ENCODE measurements at places on chromosomes 3 and 15. TPM values are rescaled to one million over a fixed set of nuclear protein-coding genes. Genes with fewer than 3 reads are reported as not detected.

DNA sequence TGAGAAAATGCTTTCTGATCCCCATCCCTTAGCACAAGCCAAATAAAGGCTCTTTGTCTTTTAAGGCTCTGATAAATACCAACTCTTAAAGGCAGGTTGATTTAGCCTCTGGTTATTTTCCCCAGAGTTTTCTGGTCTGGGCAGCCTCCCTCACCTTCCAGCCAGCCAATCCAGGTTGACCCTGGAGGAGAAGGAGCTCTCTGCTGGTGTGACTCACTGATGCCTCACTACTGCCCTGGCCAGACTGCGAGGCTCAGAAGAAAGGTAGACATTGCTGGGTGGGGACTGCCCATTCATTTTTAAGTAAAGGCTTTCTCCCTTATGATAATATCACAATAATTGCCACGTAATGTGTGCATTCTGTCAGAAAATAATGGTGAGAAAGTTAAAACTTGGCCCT lies 37.1 kb downstream of the SLCO3A1 start:
- peak; percentile 54 for DNase-seq

DNA sequence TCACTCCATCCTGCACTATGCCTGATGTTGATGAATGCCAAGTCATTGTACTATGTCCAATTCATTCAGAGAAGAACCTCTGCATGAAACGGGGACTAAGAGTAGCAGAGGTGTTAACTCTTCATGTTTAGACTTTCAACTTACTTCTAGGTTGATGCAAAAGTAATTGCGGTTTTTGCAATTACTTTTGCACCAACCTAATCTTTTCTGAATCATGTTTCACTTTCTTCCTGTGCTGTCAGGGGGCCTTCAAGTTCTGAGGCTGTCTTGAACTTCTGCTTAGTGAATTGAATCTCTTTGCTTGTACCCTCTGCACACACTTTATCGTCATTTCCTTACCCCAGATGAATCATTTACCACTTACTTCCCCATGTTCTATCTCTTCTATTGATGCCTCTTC lies 636.2 kb downstream of the NAALADL2 start:
- DNase-seq: no peak

GRCh38 chr3:150786791-150787190 lies 23.8 kb upstream of the SIAH2 start:
- no peak for DNase-seq

GRCh38 chr3:5226783-5227182 lies 39.3 kb downstream of the EDEM1 start:
- peak; percentile 47 for DNase-seq

GRCh38 chr3:156174229-156174847 lies 54.0 kb downstream of the KCNAB1 start:
- peak; percentile 66 for DNase-seq

Gene HRH1
- 7.6 TPM for polyA plus RNA-seq

GRCh38 chr3:58361866-58362265 lies 29.2 kb downstream of the PXK start:
- DNase-seq: no peak

DNA sequence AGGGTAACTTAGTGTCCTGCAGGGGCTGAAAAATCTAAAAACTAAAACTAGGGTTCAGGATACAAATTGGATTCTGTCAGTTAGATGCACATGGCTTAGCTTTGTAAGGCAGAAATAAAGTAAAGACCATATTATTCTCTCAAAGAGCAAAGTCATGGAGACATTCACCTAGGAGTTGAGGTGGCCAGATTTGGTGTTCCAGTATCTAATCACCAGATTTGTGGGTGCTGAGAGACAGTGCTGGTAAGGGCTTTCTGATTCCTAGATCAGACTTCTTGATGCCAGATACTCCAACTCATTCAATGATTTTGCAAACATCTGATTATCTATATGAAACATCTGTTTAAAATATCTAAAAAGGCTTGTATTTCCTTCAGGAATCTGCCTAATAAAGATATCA lies 28.3 kb upstream of the TBC1D5 start:
- DNase-seq: no peak

Gene EFCC1
- not detected for polyA plus RNA-seq

DNA sequence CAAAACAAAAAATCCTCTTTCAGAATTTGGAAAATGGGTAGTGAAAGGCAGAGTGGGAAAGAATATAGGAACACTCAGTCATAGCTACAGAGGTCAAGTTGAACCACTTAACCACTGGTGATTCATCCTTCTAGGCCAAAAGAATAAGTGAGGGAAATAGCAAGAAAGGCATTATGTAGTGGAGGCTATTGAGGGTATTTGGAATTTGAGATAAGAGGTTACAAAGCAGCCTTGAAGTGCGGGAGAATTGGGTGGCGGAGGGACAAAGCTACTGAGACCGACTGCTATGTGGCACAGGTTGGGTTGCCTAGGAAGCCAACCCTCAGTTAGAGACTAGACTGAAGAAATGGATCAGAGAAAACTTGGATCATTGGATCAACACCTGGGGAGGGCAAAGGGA lies 109.5 kb downstream of the SYNPR start:
- DNase-seq: no peak

Gene NR2F2
- polyA plus RNA-seq: 161 TPM

DNA sequence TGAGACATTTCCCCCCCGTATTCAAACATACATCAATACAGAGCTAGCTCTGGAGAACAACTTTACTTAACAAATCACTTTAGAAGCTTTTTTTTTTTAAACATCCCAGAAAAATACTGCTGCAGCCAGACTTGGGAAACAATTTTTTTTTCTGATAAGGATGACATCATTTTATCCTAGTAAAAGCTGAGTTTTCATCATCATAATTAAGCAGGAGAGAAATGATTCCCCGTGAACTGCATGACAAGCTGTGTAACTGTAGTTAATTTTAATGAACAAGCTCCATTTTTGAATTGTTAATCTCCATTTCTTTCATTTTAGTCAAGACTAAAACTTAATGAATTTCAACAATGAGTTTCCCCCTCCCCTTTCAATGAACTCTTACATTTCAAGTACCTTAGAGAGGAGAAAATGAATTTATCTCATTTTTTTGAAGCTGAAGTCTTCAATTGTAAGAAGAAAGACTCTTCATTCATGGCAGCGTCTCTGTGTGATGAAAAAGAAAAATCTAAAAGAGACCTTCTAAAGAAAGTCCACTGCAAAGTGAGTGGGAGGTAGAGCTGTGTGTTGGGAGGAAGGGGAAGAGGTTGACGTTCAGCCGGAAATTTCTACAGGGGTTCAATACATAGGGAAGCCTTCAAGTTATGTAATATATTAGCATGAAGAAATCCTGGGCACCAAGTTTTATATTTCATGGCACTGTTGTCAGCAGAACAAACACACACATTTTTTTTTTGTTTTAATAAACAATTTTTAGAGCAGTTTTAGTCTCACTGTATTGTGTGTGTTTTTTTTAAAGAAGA lies 31.7 kb downstream of the HES1 start:
- no peak for DNase-seq

Gene TRPM1
- not detected for polyA plus RNA-seq

GRCh38 chr15:46213551-46213950 lies 578.7 kb downstream of the SQOR start:
- no peak for DNase-seq

Gene GRAMD1C
- 1.5 TPM for polyA plus RNA-seq

- no peak for DNase-seq
Observed at GRCh38 chr3:194120789-194121770, 14.9 kb upstream of the HES1 start.

- peak; percentile 85 for DNase-seq
Observed at GRCh38 chr3:47381317-47382157, 716 bp downstream of the PTPN23 start.

Gene GPR62
- not detected for polyA plus RNA-seq

Gene KLF15
- 0.24 TPM for polyA plus RNA-seq

Gene ACAD11
- 16.0 TPM for polyA plus RNA-seq

Gene TAMM41
- polyA plus RNA-seq: 25.7 TPM

DNA sequence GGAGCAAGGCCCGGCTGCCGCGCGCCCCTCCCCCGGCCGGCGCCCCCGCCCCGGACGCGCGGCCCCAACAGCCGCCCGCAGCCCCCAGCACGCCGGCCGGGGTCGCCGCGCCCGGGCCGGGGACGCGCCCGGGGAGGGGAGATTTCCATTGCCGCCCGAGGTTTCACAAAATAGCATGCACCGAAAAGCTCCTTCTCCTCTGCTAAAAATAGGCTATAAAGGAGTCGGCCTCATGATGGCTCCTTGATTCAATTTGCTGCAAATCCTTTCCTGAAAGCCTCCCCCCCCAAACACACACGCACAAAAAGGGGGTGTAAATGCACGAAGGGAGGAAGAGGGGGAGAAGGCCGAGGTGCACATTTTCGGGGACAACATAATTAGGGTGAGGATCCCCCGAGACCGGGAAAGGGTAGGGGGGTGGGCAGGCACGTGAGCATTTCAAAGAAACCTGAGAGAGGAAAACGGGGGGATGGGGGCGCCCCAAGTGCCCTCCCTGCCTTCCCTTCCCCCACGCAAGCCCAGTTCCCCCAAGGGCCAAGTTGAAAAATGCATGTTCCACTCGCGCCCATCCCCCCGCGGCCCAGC lies 734 bp downstream of the TBL1XR1 start:
- peak; percentile 44 for DNase-seq

DNA sequence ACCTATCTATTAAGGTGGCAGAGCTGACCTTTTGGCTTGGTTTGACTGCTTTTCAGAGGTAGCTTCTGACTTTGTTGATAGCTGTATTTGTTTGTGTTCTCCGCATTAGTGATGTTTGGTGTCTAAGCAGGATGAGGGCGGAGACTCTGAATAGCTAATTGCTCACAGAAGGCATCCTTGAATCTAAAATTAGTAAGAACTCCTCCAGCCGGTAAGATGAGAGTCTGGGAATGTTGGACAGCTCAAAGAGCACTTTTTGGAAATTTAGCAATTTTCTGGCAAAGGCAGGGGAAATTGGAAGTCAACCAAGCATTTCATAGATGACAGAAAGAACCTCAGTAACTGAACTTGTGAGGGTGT lies 174.1 kb downstream of the KLHL25 start:
- peak; percentile 73 for DNase-seq

DNA sequence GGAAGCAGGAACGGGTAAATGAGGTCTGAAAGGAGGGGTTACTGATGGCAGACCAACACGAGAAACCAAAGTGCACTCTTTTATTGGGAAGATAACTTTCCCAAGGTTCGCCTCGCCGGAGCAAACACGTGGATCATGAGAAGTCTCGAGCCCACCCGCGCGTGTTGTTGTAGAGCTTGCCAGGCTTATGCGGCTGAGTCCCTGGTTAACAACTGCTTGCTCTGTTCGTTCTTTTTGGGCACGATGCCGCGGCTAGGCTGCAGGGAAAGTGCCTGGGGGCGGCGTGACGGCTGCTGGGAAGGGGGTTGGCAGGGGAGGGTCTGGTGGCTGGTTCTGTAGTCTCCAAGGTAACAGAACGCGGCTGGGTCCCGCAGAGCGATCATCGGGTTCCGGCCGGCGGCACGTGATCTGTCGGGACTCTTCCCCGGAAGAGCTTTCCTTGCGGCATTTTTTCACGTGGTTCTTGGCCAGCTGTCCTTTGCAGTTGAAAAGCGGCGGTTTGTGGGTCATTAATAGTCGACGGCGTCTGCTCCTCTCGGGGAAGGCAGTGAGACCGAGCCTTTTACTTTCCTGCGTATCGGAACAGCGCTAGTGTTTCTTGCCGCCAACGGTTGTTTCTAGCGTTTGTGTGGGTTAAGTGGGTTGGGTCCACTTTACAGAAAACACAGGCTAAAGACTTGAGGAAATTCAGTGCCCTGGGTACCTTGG lies 1.5 kb downstream of the MGA start:
- peak; percentile 82 for DNase-seq

- peak; percentile 95 for DNase-seq
Observed at GRCh38 chr15:90154861-90155626, 46.1 kb upstream of the SEMA4B start.

Gene ADAMTS9
- polyA plus RNA-seq: 0.55 TPM

GRCh38 chr3:14634763-14635400 lies 16.7 kb upstream of the CCDC174 start:
- peak; percentile 76 for DNase-seq

Gene SOX2
- not detected for polyA plus RNA-seq

All from IMR-90 (cell line).